Activated T-cell treated with anti-CD3 and anti-CD28 coated beads, Interleukin-2, amount 50 U/mL, for 1 hour (primary cell): ENCODE measurements at places on chromosomes 2 and 18.

GRCh38 chr2:105824446-105824845 lies 79.7 kb downstream of the NCK2 start:
- no peak for DNase-seq

GRCh38 chr2:33632831-33633230 lies 33.7 kb upstream of the FAM98A start:
- DNase-seq, result no peak

GRCh38 chr2:225771701-225772100 lies 372.2 kb downstream of the NYAP2 start:
- DNase-seq, result no peak

GRCh38 chr2:215535741-215536140 lies 99.9 kb upstream of the FN1 start:
- DNase-seq, result no peak

DNA sequence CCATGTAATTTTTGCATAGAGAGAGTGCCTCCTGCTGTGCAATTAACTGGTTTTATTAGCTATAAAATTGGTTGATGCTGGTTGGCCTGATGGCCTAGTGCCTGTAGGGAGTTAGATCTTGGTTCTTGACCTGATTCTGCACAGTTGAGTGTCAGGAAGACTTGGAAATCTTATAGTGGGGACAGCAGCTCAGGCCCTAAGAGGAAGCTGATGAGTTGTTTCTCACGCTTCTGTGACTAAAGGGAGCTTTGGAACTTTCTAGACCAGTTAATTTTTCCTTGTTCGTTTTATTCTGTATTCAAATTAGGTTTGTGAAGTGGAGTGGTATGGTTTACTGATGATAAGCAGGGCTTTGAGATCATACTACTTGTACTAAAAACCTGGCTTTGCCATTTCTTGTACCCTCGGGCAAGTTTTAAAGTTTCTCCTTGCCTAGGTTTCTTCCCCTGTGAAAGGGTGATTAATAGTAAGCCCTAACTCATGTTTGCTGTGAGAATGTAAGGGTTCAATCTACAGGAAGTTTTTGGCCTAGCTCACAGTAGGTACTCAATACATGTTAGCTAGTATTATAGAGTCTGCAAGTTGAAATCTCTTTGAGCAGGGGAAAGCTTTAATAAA lies 82.1 kb downstream of the MAP3K20 start:
- no peak for DNase-seq

- no peak for DNase-seq
Observed at GRCh38 chr2:178057179-178057680, 15.3 kb downstream of the PDE11A start.

GRCh38 chr2:19225931-19226330 lies 132.5 kb downstream of the OSR1 start:
- no peak for DNase-seq

- DNase-seq, result no peak
Observed at GRCh38 chr2:62765619-62766376, 60.3 kb downstream of the EHBP1 start.

DNA sequence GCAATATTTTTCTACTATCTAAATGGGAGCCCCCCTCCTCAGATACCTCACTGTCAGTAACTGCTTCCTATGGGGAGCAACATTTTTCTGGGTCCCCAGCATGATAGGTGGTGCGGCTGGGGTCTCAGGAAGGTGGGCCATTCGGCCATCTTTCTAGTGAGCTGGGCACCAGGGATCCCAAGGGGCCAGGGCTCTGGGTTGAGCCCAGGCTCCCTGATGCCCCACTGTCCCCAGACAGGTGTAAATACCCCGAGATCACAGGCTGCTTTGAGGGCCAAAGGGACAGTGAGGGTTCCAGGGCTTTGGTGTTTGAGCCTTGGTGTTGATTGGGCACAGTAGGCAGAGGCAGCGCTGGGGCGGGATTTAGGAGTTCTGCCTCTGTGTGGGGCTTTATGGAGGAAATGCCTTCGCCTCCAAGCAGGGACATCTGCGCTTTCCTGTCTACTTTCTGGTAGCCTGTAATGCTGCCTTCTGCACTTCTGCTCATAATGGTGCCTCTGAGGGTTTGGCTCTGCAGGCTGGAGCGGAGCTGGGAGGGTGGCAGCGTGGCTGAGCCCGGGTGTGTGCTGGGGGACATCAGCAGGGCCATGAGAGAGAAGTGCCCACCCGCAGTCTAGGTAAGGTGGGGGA lies 5.3 kb downstream of the ITM2C start:
- DNase-seq, result no peak

DNA sequence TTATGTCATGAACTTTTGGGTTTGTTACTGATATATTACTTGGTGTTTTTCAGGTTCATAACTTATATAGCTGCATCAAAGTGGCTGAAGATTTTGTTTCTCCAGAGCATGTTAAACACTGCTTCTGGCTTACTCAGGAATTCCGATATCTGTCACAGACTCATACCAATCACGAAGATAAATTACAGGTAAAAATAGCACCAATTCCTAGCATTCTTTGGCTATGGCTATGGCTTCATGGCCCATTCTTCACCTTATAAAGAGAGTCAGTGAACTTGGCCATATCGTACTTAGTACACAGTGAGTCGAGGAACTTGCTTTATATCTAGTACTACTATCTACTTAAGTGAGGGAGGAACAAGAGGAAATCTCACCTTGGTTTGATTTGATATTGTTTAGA lies 49.9 kb downstream of the KDM3A start:
- no peak for DNase-seq

GRCh38 chr2:144052083-144052482 lies 467.8 kb downstream of the ZEB2 start:
- DNase-seq, result no peak

- DNase-seq, result no peak
Observed at GRCh38 chr2:69299772-69300516, 87.1 kb downstream of the GFPT1 start.

- no peak for DNase-seq
Observed at GRCh38 chr2:128815248-128815647, 496.6 kb upstream of the HS6ST1 start.

DNA sequence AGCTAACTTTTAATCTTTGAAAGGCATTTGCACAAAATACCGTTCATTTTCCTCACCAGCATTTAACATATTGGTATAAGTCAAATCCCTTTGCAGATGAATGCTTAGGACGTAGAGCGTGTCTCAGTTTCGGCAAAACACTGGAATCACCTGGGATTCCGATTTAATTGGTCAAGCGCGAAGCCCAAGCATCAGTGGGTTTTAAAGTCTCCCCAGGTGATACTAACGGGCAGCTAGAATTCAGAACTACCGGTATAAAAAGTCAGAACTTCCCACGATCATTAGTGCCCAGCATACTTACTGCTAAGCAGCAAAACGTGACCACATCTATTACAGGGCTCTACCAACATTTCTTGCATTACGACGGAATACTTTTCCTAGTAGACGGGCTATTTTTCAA lies 24.6 kb downstream of the ALPK2 start:
- DNase-seq, result no peak

- DNase-seq, result no peak
Observed at GRCh38 chr18:23868136-23868785, 146.3 kb upstream of the TTC39C start.

- no peak for DNase-seq
Observed at GRCh38 chr2:100879296-100879695, 59.4 kb downstream of the NPAS2 start.

DNA sequence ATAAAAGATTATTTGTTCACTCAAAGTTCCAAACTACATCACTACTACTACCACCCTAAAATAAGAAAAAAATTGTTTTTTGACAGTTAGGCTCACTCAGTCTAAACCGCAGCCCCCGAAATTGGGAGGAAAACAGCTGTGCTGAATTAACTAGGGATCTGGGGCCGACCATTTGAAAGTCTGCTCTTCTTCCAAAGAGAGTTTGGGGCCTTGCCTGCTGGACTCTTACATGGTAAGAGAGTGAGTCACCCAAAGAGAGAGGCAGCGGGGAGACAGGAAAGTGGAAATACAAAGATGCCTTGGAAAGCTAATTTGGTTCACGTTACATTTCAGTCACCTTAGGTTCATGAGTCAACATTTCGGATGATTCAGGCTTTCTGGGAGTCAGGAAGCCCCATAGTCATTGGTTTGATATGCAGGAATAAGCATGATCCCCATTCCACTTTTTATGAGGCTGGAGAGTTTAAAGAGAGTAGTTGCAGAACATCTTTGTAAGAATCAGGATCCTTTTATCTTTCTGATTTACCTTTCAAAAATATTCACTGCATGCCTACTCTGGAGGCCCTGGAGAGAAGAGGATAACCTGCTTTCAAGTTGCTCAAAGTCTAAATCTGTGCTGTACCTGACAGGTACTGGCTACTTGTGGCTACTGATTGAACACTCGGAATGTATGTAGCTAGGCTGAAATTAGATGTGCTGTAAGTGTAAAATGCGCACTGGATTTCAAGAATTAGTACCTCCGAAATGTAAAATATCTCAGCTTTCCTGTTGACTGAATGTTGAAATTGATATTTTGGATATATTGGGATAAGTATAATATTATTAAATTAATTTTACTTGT lies 995 bp upstream of the RTN4 start:
- DNase-seq, result peak; percentile 40

- no peak for DNase-seq
Observed at GRCh38 chr18:38751898-38752297, 1186.3 kb upstream of the CELF4 start.

GRCh38 chr18:61941948-61942471 lies 49.2 kb upstream of the RNF152 start:
- DNase-seq, result no peak

- DNase-seq, result no peak
Observed at GRCh38 chr2:199216253-199216652, 241.5 kb downstream of the SATB2 start.

DNA sequence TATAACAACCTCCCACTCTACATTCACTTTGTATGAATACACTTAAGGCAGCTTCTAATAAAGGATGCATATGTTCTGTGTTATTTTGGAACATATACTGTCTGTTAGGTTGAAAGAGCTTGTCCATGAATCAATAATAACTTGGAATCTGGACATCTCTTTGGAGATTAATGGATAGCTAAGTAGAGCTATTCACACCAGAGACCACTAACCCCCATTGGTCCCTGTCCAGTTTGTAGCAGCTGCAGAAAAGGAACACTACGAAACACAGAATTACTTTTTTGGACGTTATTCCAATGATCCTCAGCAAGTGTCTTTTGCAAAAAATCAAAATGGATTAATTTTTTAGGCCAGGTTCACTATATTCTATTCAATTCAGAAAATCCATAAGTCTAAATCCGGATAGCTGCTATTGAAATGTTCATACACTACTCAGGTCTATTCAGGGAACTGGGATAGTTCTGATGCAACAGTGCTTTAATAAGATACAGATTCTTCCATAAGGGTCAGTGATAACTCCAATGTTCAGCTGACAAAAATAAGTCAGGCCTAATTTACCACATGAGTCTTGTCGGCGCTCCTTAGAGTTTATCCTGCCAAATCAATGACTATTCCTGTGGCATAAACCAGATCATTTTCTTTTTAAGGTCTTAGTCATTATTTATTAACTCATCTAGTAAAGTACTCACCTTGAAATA lies 44.2 kb downstream of the NRXN1 start:
- DNase-seq, result no peak

DNA sequence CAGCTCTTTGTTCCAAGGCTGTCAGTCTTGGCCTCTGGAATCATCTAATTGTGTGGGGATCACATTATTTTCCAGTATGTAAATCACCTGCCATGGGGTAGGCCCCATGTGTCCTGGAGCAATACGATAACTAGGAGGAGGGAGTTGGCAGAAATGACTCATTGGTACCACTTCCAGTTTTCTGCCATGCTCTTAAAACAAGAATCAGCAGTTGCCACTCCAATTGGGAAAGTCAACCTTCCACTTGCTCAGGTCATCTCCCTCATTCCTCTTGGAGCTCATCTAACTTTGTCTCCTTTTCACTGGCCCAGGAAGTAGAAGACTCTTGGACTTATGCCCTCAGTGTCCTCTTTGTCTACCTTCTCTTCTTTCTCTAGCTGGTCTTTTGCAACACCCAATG lies 487.0 kb downstream of the SLC4A3 start:
- DNase-seq, result no peak

GRCh38 chr2:101985793-101986164 lies 6.0 kb upstream of the IL1R2 start:
- DNase-seq, result no peak

DNA sequence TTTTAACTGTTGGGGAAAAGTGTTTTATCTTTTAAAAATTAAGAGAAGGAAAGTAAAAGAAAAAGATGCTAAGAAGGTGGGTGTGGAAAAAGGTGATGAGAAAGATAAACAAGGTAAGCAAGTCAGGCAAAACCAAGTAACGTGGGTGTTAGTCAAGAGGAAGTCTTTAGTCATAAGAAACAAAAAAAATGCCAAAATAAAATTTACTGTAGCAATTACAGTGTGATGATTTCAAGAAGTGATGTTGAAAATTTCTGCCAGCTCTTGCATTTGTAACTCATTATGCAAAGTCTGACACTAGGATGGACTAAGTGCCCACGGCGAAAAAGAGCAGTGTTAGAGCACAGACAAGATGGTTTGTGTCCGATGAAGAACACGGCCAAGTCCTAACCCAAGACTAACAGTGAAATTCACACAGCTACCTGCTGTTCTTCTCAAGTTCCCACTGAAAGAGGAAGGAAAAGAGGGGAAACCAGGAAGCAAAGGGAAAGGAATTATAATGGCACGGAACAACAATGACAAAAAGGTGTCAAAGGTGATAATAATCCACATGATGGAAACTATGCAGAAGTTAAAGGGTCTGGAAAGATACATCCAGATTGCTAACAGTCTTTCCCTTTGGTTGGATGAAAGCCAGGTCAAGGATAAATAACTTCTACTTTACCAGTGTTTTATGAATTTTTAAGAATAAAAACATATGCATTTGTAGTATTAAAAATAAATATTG lies 34.1 kb downstream of the NOL10 start:
- DNase-seq, result no peak

DNA sequence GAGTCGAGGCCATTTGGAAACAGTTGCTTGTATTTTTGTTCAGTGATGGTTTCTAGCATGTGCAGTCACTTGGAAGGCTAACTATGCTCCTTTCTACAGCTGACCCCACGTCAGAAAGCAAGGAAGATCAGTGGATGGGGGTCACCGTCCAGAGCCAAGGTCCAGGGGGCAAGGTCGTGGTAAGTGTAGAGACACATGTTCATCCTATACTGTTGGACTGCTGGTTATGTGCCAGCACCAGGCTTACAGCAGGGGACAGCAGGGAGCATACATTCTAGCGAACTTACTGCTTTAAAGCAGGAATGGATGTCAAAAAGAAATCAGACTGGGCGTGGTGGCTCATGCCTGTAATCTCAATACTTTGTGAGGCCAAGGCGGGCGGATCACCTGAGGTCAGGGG lies 40.0 kb downstream of the ITGA6 start:
- no peak for DNase-seq

- no peak for DNase-seq
Observed at GRCh38 chr2:223897669-223898330, 47.3 kb downstream of the WDFY1 start.

DNA sequence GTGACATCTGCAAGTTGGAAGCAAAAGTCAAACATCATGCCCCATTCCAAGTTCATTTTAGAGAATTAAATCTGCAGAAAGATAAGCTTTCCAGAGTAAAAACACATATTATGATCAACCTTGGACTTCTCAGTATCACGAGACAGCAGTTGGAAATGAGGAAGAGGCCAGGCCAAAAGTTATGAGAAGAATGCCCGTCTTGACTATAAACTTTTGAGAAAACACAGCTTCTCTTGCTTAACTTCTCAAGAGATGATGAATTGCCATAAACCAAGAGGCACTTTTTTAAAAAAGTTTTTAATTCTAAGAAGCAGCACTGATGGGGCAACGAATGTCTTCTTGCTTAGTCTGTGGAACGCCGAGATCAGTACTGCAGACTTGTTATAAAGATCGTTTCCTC lies 52.6 kb upstream of the NFU1 start:
- no peak for DNase-seq
